K562 (cell line): ENCODE measurements at places on chromosomes 4 and X. TPM values are rescaled to one million over a fixed set of nuclear protein-coding genes. Genes with fewer than 3 reads are reported as not detected.

DNA sequence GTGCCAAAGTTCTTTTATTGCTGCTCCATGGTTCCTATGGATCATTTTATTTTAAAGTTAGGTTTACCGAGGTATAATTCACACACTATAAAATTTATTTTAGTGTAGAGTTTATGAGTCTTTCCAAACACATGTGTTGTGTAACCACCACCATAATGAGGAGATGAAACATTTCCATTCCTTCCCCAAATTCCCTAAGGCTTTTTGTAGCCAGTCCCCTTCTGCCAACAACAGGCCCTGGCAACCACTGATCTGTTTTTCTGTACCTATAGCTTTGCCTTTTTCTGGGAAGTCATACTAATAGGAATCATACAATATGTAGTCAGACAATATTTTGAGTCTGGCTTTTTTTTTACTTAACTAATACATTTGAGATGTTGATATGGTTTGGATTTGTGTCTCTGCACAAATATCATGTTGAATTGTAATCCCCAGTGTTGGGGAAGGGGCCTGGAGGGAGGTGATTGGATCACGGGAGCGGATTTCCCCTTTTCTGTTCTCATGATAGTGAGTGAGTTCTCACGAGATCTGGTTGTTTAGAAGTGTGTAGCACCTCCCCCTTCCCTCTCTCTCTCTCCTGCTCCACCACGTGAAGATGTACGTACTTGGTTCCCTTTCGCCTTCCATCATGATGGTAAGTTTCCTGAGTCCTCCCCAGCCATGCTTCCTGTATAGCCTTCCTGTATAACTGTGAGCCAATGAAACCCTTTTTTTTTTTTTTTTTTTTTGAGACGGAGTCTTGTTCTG, 59.6 kb upstream of the DHX15 start:
- H3K4me1 ChIP-seq, result no peaks in the 10 kb centered on the region
- H3K27ac ChIP-seq, result no peak overlapping the region
- no peak for DNase-seq
- no peaks in the 10 kb centered on the region for H3K36me3 ChIP-seq
- H3K27me3 ChIP-seq, result peaks cover 7% of the 10 kb centered on the region
- no peak overlapping the region for H3K4me3 ChIP-seq

- no peak for DNase-seq
- H3K4me1 ChIP-seq, result peaks cover 10% of the 10 kb centered on the region
- H3K27me3 ChIP-seq, result no peaks in the 10 kb centered on the region
- H3K4me3 ChIP-seq, result peak overlapping the region; percentile 97
These were observed 1.1 kb upstream of the UBE2D3 start for GRCh38 chr4:102828497-102828808.

DNA sequence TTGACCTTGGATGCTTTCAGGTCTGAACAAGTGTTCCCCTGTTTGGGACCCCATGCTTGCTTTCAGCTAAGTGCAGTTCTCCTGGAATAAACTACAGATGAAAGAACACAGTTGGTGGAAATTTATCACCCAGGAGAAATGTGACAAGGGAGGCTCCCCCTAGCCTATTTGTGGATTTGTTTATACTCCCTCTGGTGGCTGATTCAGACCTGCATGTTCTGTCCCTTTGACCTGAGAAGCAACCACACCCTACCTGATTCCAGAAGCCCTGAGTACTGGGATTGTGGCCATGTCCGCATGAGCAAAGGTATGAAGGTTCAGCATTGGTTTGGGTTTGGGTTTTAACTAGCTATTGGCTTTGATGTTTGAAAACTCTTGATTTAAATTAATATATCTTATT, 440.9 kb downstream of the MID1IP1 start:
- H3K4me3 ChIP-seq, result no peak overlapping the region
- H3K36me3 ChIP-seq, result no peaks in the 10 kb centered on the region
- H3K27ac ChIP-seq, result no peak overlapping the region
- no peaks in the 10 kb centered on the region for H3K4me1 ChIP-seq
- H3K27me3 ChIP-seq, result no peaks in the 10 kb centered on the region
- DNase-seq, result peak; percentile 37

GRCh38 chrX:12891915-12892506, 14.4 kb upstream of the TLR8 start:
- H3K4me3 ChIP-seq, result no peak overlapping the region
- H3K36me3 ChIP-seq, result no peaks in the 10 kb centered on the region
- no peak overlapping the region for H3K27ac ChIP-seq
- no peaks in the 10 kb centered on the region for H3K27me3 ChIP-seq

DNA sequence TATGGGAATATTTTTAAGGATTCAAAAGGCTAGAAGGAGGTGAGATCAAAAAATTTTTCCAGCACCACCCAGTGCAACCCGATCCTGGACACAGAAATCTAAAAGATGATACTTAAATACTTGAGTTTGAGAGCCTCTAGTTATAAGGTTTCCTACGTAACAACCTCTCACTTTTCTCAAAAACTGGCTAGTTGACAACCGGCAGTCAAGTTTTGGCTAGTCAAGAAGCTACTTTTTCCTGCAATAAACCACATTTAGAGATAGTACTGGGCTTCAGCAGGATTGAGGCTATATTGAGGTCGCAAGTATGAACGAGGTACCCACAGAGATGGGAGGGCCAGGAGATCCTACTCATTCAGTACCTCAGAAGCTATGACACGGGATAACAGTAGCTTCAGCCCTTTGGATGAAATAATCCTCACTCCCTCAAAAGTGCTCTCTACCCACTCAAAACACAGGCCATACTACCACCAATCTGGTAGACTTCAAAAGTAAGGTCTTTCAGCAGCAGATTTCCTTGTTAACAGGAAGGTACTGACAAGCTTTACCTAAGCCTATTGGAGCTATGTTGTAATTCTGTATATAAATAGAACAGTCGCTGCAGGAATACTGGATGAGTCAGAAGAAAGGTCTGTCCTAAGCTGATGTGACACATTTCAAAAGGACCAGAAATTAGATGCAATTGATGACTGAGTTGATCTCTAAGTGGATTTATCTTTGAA, 1.5 kb upstream of the TSPAN5 start:
- peaks cover 39% of the 10 kb centered on the region for H3K27me3 ChIP-seq
- H3K36me3 ChIP-seq, result no peaks in the 10 kb centered on the region
- no peak for DNase-seq

DNA sequence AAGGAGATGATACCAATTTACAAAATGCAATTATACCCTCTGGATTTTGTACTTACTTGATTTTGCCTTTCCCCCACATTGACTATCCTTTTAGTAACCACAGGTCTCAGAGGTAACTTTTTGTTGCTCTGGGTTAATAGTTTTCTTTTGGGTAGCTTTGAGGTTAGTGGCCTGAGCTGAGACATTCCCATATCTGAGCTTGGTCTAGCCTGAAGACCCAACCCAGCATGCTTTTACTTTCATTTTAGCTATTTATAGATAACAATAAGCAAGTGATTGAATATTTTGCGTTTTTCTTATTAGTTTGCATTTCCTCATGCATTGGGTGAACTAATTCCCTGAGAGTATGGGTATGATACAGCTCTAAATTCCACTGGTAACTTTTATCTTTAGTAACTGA, 11.8 kb downstream of the HTN1 start:
- H3K27ac ChIP-seq, result no peak overlapping the region
- H3K4me1 ChIP-seq, result no peaks in the 10 kb centered on the region
- H3K4me3 ChIP-seq, result no peak overlapping the region
- no peak for DNase-seq
- no peaks in the 10 kb centered on the region for H3K36me3 ChIP-seq
- no peaks in the 10 kb centered on the region for H3K27me3 ChIP-seq

GRCh38 chrX:19382555-19383145, 38.9 kb downstream of the PDHA1 start:
- no peak overlapping the region for H3K4me3 ChIP-seq
- H3K27ac ChIP-seq, result no peak overlapping the region
- H3K4me1 ChIP-seq, result no peaks in the 10 kb centered on the region; the same call in 1 of the 2 replicates
- H3K36me3 ChIP-seq, result no peaks in the 10 kb centered on the region
- peak; percentile 65 for DNase-seq
- peaks cover 4% of the 10 kb centered on the region; the same call in 2 of the 3 replicates for H3K27me3 ChIP-seq

DNA sequence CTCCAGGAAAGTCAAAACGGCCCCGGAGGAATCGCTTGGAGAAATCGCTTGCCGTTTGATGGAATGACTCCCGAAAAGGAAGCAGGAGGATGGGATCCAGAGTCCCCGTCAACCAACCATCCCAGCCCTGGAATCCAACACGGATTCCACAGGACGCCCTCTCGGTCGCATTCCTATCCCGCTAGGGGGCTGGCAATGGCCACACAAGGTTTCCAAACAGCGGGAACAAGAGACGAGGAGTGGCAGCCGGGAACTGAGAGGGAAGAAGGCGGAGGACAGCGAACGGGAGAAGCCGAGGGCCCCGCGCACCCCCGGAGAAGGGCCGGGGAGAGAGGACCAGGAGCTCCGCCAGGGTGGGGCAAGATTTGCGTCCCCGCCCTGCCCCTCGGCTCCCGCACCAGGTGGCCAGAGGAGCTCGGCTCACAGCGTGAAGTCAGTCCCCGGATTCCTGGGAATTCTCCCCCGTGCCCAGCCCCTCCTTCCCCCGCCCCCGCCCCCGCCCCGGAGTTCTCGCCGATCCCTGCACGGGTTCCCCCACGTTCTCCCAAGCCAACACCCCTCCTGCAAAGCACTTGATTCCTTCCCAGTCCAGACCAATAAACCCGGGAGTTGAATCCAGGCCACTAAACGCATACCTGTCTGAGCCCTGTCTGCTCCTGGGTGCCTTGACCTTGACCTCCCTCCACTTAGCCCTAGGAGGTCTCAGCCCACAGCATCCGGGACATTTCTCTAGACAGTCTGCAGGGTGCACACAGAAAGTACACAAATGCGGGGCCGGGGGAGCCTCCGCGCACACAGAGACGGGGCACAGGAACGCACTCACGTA, 1.4 kb downstream of the PDZD4 start:
- DNase-seq, result no peak
- H3K4me3 ChIP-seq, result no peak overlapping the region
- no peak overlapping the region for H3K27ac ChIP-seq
- peaks cover 28% of the 10 kb centered on the region for H3K4me1 ChIP-seq
- peaks cover 22% of the 10 kb centered on the region; the same call in 2 of the 3 replicates for H3K27me3 ChIP-seq

DNA sequence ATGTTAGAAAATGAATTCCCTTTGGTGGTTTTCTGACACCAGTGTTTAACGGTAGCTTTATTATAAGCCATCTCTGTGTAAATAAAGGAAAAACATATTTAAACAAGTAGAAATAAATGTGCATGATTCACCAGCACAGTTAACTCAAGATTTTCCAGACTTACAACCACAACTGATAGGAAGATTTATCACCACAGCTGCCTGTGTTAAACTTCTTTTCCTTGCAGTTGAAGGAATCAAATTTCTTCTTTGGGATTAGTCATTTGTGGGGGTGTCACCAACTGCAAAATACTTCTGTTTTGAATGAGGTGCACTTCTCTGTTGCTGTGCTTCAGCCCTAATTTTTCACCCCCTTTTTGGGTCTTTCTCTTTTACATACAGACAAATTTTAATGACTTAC, 128.1 kb upstream of the STK26 start:
- DNase-seq, result no peak
- no peaks in the 10 kb centered on the region for H3K36me3 ChIP-seq
- H3K27me3 ChIP-seq, result no peaks in the 10 kb centered on the region
- H3K4me1 ChIP-seq, result peaks cover 9% of the 10 kb centered on the region
- H3K27ac ChIP-seq, result peak overlapping the region; percentile 59; the same call in 1 of the 3 replicates

DNA sequence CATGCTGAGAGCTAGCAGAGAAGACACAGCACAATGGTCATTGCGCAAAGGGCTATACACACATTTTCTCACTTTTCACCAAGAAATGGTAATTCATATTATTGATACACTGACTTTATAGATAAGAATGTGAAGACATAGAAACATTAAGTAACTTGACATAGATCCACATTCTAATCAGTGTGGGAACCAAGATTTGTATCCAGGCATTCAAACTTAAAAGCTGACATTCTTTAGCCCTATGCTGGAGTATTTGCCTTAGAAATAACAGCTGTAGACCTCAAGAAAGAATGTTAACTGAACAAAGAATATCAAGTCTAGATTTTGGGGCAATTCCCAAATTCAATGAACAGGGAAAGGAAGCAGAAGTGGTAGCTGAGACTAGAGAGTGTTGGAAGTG, 384.8 kb downstream of the IL15 start:
- no peaks in the 10 kb centered on the region for H3K4me1 ChIP-seq
- H3K36me3 ChIP-seq, result no peaks in the 10 kb centered on the region
- no peak overlapping the region for H3K27ac ChIP-seq
- DNase-seq, result no peak

DNA sequence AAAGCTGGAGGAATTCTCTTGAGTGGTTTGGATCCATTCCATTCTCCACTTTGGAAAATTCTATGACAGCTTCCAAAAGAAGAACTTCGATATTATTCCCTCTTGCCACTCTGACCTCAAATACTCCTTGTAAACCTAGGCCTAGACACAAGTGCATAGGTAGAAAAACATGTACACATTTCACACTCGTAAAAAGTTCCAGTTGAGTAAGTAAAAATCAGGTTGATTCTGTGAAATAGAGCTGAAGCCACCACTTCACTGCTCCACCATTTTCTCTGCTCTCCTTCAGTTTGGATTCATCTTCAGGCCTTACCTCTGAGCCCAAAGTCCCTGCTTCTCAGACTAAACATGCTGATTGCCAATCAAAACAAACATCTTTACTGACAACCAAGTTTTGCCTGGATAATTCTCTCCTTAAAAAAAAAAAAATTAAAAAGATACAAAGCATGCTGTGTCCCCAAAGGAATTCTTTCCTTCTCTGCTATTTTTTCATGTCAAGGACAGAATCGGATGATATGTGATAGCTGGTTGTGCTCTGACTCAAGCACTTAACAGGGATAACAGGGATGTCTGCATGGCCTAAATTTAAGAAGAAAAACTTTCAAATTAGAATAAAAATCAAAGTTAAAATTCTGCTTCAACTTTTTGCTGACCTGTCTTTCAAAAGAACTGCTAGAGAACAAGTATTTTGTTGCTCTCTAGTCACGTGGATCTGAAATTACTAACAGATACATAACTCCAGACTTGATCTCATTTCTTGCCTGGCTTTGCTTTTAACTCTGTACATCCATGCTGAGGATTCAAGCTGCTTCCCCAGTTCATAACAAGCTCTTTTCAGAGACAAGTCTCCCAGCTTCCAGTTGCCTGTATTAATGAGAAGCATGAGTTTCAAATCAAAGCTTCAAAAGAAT, 420.9 kb upstream of the INTU start:
- peaks cover 3% of the 10 kb centered on the region; the same call in 1 of the 2 replicates for H3K27me3 ChIP-seq
- no peaks in the 10 kb centered on the region for H3K36me3 ChIP-seq
- no peak overlapping the region for H3K27ac ChIP-seq
- H3K4me1 ChIP-seq, result no peaks in the 10 kb centered on the region

DNA sequence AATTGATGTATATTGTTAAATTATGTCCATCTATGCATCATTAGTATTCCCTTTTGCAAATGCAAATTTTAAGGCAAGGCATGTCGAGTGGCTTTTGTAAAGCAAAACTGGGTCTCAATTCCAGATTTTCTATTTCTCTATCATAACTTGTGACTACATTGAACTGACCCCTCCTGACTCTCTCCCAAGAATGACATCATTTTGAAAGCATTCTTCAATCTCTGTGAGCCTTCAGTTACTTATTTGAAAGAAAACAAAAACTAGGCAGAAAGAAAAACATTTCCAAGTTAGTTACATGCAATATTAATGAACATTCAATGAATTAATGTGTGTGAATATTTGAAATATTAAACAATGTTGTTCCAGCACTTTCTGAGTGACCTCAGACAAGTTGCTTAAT, 314.3 kb upstream of the CLNK start:
- no peak overlapping the region for H3K27ac ChIP-seq
- H3K36me3 ChIP-seq, result no peaks in the 10 kb centered on the region
- H3K27me3 ChIP-seq, result no peaks in the 10 kb centered on the region
- no peak overlapping the region for H3K4me3 ChIP-seq

The FHDC1 gene
- 0.16 and 0.18 TPM in 2 replicates for total RNA-seq
